KG1 (cell line): ENCODE measurements at places on chromosomes 13 and 19.

GRCh38 chr19:2045501-2046045 is 5.5 kb downstream of the MKNK2 start:
- DNase-seq, result no peak

DNA sequence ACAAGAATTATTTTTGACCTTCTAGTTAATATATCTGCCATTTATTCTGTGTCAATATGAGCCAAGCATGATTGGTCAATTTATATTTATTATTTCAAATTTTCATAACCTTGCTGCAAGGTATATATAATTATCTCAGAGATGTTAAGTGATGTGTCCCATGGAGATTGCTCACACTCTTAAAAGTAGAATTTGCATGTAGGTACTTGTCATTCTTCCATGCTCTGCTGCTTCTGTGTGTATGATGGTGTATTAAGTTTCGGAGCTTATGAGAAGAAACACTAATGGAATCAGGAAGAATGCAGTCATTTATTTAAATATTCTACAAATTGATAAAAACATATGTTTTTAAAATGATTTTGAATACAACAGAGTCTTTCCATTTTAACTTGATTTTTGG is 586.8 kb upstream of the MIR17HG start:
- DNase-seq, result no peak

DNA sequence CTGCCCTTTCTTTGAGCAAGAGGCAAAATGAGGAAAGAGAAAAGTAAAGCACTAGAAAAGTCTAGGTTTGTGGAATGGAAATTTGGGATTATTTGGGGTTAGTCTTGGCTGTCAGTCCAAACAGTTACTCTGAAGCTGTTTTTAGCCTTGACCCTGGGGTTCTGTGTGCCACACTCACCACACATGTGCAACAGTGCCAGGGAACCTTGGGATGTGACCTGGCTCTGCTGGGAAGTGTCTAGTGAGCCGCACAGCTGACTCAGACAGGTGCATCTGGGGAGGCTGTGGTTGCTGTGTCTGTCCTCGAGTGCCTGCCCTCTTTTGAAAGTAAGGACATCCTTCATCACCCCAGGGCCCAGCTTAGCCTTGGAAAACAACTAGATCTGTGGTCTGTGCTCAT is 15.8 kb downstream of the MICOS13 start:
- DNase-seq, result no peak

- no peak for DNase-seq
Observed at GRCh38 chr19:17716309-17716929, 2.9 kb upstream of the MAP1S start.

- no peak for DNase-seq
Observed at GRCh38 chr13:111846391-111847159, 220.4 kb upstream of the SOX1 start.

DNA sequence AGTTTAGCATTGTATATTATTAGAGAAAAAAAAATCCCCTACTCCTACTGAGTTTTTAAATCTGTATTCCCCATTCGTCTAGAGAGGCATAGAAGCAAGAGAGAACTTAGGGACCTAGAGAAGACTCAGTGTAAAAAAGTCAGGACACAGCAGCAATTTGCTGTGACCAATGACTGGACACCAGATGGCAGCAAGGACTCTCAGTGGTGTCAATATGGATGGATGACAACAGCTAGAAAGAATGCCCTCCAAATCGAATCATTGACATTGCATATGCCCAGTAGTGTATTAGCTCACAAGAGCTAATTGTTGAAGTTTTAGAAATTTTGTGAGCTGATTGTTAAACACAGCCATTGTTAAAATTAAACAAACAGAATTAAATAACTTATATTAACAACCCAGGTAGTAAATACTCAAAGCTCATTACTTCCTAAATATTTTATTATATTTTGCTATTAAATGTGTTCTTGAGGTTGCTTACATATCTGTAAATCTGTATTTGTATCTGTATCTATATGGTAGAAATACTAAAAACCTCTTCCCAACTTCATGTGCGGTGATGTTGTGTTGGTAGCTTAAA is 43.9 kb downstream of the SIAH3 start:
- DNase-seq, result peak; percentile 32

DNA sequence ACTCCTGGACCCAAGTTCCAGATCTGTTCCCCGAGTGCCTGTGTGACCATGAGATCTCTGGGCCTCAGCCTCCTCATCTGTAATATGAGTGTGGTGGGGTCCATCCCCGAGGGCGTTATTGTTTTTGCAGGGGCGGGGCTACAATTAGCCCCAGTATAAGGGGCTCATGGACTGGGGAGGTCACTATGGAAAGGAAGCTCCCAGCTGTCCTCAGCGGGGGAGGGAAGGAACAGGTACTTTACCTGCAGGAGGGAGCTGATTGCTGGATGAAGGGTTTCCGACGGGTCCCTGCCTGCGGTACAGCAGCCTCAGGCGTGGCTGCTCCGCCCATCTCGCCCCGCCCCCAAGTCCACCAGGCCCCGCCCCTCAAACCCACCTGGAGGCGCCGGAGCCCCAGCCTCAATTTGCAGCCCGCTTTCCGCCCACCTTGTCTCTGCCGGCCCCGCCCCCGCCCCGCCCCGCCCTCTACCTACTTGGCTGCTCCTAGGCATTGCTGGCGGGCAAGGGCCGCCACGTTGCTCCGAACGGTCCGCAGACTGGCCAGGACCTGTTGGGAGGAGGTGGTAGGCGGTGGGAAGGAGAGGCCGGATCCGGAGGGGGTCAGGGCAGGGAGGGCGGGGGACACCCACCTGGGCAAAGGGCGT is 5.5 kb downstream of the PDE4C start:
- DNase-seq, result no peak
